NCI-H69 (cell line): ENCODE measurements at places on chromosomes 5 and 9.

DNA sequence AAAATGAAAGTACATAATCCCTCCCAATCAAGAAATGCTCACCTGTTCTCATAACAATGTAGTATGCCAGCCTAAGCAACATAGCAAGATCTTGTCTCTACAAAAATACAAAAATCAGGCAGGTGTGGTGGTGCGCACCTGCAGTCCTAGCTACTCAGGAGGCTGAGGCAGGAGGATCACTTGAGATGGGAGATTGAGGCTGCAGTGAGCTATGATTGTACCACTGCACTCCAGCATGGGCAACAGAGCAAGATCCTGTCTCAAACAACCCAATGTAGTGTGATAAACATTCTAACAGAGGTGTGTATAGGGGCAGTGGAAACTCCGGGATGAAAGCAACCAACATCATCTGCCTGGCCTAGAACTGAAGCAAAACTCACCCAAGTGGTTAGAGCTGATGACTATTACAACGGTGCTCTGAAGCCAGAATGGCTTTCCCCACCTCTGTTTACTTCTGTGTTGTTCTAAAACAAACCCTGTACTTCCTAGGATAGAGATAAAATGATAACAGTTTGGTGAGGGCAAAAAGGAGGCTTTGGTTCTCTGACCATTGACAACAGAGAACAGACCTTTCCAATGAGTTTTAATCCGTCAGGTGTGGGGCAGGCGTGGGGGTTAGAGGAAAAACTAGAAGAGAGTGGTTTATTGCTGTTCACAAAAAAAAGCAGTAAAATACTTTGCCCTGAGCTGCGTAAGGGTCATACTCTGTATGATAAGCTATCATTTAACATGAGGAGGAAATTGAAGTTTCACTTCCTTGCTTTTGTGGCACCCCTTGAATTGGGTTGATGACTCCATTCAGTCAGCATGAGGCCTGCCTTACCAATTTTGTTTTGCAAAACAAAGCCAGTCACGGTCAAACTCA is 18.9 kb downstream of the WNT8A start:
- no peak for DNase-seq

DNA sequence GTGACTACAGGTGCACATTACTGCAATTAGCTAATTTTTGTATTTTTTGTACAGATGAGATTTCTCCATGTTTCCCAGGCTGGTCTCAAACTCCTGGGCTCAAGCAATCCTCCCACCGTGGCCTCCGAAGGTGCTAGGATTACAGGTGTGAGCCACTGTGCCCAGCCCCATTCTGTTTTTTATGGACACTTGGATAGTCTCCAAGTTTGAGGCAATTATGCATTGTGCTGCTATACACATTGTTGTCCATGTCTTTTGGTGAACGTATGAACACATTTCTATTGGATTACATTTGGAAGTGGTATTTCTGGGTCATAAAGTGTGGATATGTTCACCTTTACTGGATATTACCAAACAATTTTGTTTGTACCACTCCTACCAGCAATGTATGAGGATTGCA is 22.4 kb upstream of the PLPP1 start:
- peak; percentile 88 for DNase-seq

- DNase-seq: peak; percentile 35
Observed at GRCh38 chr5:132176987-132177386, 50.7 kb downstream of the P4HA2 start.

DNA sequence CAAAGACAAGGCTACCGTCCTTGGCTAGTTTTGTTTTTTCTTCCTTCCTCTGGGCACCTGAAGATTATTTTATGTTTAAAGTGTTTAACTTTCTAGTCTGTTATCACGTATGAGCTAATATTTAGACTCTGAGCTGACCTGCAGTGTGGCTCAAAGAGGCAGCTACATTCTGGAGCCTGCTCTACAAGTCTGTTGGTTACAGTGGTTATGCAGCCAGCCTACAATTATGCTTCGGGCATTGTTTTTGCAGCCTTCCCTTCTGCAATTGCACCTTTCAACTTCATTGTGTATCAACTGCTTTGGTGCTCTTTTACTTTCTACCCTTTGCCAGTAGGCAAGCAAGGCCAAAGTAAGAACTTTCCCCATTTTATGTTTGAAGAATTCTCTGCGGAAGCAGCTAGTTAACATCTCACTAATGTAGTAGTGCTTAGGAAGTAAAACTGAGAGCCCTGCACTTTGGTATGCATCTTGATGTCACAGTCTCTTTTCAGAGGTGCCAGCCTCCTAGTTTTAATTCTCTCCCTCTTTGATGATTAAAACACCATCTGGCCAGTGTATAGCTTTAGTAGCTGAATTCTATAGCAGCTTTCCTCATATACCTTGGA is 322.1 kb downstream of the FAM170A start:
- DNase-seq: peak; percentile 49

GRCh38 chr5:9692576-9692975 is 62.4 kb upstream of the TAS2R1 start:
- no peak for DNase-seq

DNA sequence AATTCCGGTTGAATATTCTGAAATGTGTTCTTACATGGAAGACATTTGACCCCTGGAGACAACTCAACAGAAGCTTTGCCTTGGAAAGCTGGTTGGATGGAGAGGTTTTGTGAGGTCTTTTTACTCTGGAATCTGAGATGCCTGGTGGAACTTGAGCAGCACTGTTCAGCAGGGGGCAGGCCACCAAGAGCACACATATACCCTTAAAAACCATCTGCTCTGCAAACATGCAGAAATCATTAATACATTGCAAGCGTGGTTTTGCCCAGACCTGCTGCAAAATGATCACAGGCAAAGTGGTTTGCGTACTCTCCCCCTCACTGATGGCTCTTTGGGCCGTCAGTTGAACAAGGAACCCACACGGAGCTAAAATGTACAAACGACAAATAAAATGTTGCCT is 32.8 kb upstream of the DAP start:
- DNase-seq: peak; percentile 30

DNA sequence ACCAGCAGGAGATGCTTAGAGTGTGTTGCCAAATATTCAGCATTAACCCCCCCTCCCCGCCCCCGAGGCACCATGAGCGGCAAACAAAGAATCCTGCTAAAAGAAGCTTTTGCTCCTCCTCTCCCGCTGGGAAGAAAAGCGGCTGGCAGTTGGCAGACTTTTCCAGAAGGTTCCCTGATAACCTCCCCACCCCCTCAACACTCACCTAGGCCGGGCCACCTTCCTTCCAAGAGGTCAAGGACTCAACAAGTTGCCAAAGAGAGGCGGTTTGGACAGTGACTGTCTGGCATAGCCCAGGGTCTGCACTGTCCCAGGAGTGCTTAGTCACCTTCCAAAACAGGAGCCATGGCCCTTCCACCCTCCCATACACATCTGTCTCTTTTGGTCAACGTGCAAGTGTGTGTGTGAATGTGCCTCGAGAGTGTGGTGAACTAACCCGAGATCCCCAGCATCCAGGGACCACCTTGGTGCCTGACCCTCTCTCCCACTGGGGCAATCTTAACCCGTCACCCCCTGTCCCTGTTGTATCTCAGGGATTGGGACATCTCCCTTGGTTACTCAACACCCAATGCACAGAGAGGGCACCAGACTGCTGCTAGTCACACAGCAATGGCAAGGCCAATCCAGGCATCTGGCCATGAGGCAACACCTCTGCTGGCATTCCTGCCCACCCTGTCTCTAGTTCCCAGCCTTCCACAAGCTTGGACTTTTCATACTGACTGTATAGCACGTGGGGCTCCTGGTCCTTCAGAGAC is 18.9 kb downstream of the CAMK2A start:
- peak; percentile 51 for DNase-seq

DNA sequence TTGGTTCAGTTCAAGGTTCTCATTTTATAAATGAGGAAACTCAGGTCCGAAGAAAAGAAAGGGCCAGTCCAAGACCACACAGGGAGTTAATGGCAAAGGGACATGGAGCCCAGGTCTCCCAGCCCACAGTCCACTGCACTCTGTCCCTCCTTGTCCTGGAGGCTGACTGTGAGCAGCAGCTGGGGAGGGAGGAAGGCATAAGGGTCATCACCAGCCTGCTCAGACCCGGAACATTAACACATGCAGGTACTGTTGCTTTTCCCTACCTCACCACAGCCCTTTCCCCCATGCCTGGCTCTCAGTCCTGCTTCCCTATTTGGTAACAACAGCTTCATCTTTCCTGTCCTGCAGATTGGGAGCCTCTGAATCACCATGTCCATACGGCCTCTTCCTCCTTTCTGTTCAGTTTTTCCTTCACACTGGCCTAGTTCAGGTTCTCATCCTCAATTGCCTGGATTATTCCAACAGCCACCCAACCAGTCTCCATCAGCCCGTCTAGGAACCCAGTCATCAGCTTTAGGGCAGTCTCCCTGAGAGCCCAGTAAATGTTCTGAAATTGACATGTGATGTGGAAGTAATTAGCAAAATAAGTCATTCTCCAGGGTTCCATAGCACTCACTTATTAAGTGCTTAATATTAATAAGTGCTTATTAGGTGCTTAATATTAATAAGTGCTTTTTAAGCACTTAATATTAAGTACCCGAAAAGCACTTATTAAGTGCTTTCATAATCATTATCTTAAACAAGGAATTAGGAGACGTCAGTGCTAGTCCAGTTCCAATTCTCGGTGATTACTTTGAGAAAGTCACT is 4.3 kb downstream of the GPX3 start:
- DNase-seq: no peak

DNA sequence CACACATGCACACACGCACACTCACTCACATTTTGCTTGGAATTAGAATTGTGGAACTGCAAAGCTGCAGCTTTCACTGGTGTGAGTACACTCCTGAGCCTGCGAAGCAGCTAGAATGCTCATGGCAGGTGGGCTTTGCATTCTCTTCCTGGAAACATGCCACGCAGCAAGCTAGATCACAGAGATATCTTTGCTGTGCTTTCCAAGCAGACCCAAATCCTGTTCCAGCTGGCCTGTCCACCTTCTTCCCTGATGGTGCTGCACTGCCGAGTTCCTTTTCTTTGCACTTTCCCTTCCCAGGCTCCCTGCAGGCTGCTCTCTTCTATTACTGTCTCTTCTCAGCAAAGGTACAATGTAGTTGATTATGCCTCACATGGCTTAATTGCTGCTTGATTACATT is 92.7 kb upstream of the CKMT2 start:
- peak; percentile 45 for DNase-seq

DNA sequence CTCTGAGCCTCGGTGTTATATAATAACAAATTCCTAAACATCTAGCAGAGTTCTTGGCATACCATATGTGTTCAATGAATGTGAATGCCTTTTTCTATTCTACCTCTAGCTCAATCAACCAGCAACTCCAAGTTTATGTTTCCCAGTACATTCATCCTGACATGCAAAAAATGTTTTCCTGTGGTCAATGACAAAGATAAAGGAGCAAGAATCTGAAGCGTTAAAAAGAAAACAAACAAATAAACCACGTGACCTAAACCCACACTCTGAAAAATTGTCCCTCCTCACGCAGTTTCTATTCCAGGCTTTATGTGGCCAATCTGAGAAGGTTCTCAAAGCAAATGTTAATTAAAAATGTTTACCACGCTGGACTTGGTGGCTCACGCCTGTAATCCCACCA is 18.0 kb downstream of the KLF4 start:
- no peak for DNase-seq

GRCh38 chr5:133944263-133945185 is 23.9 kb downstream of the C5orf15 start:
- DNase-seq: peak; percentile 92

DNA sequence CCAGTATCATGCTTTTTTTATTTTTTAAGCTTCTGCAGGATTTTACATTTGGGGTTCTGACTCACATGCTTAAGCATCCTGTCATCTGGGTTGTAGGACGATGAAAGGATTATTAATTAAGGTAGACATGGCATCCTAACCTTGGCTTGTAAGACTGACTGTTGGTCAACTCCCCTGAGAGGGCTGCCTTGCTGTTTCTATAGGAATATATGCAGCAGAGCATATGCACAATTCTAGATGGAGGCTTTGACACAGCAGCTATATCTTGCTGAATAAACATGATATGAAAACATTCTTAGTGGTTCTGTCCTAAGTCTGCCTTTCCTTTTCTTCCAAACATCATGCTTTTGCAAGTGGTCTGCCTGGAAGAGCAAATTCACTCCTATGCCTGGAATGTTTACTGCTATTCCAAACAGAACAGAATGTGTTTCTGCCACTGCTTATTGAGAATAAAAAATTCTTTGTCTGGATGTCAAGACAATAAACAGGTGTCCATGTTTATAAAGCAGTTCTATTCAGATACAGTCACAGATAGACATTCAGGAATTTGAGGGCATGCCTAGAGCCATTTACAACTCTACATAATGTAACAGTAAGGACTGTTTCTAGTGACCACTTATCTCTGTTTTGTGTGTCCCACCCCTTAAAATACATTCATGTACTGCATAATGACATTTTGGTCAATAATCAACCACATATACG is 166.2 kb upstream of the PPP2R2B start:
- DNase-seq: peak; percentile 7

DNA sequence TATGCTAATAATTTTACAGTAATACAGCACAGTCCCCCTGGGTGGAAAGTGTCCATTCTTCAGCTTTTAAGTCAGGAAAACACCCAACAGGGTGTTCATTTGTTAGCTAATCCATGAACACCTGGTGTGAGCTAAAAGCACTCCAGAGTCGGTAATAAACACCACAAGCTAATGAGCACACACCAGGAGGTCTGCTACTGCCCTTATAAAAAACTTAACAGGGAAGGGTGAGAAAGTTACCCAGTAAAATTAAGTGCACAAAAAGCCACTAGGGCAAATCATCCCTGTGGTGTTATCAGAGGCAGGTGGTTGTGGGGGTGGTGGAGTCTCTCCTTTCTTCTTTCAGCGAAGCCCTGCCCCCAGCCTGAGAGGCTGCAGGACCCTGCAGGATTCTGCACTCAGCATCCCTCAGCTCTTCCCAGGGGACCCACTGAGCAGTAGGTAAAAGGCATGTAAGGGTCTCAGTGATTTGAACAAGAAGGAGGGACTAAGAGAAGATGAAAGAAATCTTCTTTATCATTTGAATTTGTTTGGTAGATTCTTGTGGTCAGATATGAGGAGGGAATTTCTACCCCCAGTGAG is 14.4 kb downstream of the GDNF start:
- peak; percentile 96 for DNase-seq

- no peak for DNase-seq
Observed at GRCh38 chr5:946720-947625, 54.3 kb downstream of the TRIP13 start.

GRCh38 chr5:61472172-61472958 is 140.3 kb downstream of the ZSWIM6 start:
- no peak for DNase-seq

- no peak for DNase-seq
Observed at GRCh38 chr5:873328-873727, 19.3 kb downstream of the BRD9 start.

DNA sequence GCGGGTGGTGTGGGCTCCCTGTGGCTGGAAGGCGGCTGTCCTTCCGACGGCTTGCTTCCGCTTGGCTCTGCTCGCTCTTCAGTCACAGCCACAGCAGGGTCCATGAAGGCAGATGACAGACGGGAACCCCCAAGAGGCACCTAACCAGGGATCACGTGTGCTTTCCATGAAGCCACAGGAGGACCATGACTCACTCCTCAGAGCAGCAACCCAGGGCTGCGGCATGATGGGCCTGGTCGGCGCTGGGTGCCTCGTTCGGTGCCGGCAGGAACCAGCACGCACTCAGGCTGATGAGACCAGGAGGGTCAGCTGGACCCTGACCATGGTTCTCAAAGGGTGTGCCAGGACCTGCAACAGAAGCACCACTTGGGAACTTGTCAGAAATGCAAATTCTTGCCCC is 32.8 kb upstream of the MED10 start:
- DNase-seq: peak; percentile 19

GRCh38 chr5:54719384-54720283 is 202.1 kb downstream of the SNX18 start:
- DNase-seq: no peak
